ENCODE measurements at places on chromosomes 4 and X. TPM values are rescaled to one million over a fixed set of nuclear protein-coding genes. Genes with fewer than 3 reads are reported as not detected.

The CDS1 gene
- 0.15 TPM for total RNA-seq

The KCNIP4 gene
- total RNA-seq, result not detected

DNA sequence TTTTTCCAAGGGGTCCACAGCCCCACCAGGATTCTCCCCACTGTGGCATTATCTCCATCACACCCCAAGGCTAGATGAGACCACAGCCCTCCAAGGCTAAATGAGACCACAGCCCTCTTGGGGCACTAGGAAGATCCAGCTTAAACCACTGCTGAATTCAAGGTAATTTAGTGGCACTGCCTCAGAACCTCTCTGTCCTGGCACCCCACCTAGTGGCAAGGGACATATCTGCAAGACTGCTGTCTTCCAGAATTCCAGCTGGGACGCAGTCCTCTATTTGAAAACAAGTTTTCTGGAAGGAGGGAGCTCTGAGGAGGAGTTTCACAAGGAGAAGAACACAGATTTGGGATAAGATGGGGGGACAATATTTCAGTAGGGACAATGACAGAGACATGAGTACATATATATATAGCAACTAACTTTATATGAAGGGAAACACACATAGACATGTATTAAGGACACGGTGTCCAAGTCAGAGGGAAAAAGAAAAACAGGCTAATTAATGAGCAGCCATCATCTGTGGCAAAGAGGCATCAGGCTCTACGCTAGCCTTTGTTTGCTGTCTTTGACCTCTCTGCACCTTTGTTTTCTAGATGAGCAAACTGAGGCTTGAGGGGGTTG, 9.3 kb downstream of the CETN2 start:
- no peak for DNase-seq

- no peak for DNase-seq
These were observed 11.6 kb upstream of the TNIP2 start for GRCh38 chr4:2767705-2768074.

DNA sequence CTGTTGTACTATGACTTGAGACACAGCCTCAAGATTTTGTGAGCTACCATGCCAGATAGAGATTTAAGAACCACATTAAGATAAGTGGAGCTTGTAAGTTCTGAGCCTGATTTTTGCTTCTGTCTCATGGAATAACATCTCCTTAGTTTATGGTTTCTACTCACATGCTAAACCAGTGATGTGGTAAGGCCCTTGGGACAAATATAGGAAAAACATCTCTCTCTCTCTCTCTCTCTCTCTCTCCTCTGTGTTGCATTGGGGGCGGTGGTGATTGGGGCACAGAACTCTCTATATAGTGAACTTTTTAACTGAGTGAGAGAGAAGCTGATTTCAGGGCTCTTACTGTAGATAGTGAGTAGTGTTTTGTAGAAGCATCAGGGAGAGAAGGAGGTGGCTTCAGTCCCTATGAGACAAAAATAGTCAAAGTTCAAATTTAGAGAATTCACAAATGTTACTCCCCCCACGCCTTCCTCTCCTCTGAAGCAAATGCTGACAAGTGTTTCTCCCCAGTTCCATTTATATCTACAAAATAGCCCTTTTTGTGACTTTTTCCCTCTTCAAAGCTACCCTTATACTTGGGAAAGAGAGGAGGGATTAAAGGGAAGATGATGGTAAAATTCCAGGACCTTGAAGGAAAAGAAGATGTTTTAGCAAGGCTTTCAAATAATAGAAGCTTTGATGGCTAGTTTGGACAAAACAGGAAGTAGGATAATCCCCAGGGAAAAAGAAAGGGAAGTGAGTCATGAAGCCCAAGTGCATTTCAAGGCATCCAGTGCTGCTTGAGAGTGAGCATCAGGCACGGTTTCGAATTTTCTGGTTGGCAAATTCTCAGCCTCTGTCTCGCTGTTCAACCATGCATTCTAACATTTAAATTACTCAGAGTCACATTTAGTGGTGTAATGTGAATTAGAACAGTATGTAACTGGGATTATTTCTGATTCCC, 134.3 kb upstream of the AP1S2 start:
- DNase-seq, result peak; percentile 41

DNA sequence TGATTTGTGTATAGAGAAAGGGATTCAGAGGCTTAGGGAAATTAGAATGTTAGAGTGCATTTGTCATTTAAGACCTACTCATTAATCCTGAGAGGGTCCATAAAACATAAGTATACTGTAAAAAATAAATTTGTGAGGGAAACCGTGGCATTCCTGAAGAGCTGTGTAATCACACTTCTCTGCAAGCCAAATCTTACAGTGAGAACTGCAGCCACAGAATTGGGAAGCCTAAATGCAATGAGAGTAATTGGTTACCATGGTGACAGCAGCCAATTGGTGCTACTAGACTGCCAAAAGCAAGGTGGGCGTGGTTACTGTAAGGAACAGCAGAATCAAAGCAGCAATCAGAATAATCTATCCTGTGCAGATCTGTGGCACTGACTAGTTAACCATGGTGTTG, 345.2 kb upstream of the GRID2 start:
- no peak for DNase-seq

DNA sequence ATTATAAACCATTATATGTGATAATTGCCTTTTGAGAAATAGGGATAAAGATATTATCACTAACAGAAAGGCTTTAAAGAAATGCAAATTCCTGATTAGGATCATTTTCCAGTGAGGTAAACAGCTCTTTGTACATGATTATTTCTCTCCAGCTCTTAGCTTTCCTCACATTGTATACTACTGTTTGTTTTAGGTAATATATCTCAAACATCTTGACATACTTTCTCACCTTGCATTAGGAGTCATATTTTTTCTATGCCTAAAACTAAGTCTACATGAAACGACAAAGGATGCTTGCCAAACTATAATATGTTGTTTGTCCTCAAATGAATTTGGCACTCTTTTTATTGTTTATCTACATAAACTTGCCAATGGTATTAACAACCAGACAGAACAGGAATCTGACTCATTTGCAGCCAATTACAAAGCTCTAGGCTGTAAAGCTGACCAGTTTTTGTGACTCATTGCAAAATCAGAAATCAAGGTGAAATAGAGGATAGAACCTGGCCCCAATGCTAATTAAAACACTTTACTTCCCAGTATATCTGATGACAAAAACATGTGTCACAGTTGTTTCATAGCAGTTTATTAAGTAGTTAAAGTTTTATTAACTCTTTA, 107.0 kb downstream of the IQCM start:
- DNase-seq, result no peak
